ENCODE measurements at places on chromosomes 12 and 14.

DNA sequence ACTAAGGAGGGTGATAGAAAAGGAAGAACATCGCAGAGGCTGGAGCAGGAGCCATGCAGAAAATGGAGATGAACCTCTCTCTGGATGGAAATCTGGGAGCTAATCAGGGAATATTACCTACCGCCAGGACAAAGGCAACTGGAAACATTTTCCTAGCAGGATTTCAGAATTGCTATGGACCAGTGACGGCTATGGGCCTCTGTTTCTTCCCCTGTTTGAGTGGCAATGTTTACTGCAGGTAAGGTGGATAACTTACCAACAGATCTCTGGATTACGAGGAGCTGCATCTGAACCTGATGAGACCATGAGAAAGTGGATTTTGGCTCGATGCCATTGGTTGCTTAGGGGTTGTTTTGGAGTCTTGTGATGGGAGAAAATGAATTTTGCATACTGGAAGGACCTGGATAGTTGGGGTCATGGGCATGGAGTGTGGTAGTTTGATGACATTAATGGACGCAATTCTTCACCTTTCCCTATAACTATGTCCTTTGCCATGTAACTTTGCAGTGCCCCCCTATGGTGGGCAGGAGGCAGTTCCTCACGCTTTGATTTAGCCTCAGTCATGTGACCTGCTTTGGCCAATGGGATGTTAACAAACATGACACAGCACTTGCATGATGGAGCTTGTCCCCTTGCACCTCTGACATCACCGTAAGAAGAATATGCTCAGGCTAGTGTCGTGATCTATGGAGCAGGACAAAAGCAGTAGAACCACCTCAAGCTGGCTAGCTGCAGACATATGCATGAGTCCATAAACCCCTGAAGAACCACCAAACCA lies 51.1 kb downstream of the CALM1 start:
- DNase-seq: no peak

DNA sequence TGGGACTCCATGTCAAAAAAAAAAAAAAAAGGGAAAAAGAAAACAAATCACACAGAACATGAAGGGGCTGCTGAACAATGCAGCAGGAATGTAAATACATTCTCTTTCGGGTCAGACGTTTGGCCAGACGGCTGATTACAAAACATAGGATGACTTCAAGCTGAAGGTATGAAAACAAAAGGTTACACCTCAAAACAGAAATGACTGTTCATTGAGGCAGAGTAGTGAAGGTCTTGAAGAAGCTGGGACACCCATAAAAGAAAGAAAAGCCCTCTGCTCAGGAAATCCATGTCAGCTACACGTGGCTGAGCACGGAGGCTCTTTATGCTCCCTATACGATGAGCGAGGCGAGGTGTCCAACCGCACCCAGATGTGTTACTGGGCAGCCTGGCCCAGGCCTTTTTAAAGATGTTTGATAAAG lies 37.7 kb downstream of the FGD4 start:
- DNase-seq: no peak

DNA sequence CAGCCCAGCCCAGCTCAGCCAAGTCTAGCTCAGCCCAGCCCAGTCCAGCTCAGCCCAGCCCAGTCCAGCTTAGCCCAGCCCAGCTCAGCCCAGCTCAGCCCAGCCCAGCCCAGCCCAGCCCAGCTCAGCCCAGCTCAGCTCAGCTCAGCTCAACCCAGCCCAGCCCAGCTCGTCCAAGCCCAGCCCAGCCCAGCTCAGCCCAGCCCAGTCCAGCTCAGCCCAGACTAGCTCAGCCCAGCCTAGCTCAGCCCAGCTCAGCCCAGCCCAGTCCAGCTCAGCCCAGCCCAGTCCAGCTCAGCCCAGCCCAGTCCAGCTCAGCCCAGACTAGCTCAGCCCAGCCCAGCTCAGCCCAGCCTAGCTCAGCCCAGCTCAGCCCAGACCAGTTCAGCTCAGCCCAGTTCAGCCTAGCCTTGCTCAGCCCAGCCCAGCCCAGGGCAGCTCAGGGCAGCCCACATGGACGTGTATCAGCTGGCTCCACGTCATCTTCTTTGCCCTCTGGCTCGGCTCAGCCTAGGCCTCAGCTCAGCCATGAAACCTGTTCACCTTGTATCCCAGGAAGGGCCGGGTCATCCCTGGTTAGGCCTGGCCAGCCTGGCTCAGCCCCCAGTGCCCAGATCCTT lies 185.6 kb downstream of the TMEM121 start:
- no peak for DNase-seq

DNA sequence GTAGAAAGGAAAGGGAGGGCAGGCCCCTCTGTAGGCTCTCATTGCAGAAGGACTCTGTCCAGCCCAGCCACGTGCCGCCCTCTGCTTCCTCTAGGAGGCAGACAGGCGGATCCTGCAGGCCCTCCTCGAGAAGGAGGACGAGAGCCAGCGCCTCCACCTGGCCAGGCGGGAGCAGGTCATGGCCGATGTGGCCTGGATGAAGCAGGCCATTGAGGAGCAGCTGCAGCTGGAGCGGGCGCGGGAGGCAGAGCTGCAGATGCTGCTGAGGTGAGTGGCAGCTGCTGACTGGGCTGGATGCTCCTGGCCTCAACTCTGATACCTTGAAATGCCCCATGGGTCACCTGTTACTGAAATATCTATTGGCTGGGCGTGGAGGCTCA lies 10.9 kb downstream of the TCHP start:
- no peak for DNase-seq

DNA sequence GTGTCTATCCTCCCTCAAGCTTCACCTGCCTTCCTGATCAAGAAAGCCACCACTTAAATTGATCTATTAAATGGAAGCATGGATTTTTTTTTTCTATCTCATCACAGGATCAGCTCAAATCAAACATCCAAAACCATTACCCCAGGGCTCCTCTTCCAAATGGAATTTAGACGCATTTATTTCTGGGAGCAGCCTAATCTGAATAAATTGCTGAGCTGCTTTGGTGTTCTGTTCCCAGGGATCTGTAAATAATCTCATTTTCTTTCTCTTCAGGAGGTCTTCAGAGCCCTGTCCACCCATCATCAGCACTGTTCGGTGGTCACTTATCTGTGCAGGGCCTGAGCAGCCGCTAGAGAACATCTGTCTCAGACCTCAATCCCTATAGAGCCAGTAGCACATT lies 695.4 kb upstream of the TMEM132C start:
- DNase-seq: no peak

- DNase-seq: no peak
Observed at GRCh38 chr12:27542628-27543027, 18.6 kb downstream of the PPFIBP1 start.

GRCh38 chr14:89957791-89958190 lies 2.1 kb downstream of the TDP1 start:
- DNase-seq: no peak

DNA sequence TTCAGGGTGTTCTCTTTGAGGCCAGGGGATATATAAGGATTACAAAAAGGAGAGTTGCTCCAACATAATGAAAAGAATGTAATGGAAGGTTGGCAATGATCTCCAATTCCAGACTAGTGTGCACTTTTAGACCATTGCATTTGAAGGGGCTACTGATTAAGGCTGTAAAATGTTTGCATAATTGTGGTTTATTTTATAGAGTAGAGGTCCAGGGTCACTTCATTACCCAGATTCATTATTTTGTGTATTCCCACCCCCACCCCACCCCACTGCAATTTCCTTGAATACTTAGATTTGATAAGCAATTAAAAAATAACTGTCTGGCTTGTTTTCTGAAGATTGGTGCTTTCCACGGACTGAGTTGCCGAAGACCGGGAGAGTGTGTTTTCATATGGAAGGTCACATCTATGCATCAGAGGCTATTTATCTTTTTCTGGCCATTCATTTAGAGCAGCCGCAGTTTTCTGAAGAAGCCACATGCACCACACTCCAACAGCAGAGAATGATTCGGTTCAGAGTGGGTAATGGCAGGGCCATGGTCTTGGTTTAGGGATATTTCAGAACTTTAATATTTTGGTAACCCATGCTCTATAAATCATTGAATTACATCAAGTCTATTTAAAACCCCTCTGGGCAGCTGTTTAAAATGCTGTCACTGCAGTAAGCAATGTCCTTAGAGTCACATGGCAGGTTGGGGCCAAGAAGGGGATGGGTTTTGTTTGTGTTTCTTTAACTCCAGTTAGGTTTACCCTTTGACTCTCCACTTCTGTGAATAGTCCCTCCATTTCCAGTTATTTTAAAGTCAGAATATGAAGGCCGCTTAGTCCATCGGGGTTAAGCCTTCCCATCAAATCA lies 94.6 kb downstream of the TMEM30B start:
- DNase-seq: no peak

Measured in GM10248 (cell line).